Pons (tissue), 1 donor: ENCODE measurements at places on chromosomes 13 and 19.

DNA sequence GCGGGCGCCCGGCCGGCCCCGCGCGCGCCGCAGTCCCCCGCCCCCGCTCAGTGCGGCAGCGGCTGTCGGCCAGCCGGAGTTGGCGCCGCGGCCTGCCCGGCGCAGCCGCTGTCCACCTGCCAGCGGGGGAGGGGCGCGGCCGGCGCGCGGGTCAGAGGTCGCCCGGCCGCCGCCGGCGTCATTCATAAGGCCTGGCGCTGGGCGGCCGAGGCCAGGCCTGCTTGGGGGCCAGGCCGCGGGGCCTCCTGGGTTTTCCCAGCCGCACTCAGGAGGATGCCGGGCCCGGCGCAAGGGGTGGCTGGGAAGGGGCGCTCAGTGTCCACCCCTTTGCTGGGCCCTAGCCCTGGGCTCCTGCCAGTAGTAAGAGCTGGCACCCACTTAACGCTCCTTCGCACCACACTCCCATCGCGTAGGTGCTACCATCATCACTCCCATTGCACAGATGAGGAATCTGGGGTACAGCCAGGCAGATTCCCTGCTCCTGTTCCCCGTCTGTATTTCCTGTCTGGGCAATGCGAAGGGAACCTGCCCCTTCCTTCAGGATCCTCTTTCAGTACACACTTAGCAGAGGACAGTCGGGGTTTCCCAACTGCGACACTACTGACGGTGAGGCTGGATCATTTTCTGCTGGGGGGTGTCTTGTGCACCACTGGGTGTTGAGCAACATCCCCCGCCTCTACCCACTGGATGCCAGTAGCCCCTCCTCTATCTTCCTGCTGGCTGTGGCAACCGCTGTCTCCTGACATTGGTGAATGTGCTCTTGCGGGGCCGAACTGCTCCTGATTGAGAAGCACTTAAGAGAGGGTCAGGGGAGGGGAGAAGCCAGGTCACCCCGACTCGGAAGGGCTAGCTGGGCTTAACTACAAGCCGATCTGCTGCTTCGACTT, 846 bp upstream of the PRKACA start:
- DNase-seq, result peak; percentile 85

GRCh38 chr19:35350591-35350990, 2.9 kb downstream of the FFAR1 start:
- DNase-seq, result no peak

GRCh38 chr13:21117104-21117809, 55.9 kb upstream of the LATS2 start:
- no peak for DNase-seq

DNA sequence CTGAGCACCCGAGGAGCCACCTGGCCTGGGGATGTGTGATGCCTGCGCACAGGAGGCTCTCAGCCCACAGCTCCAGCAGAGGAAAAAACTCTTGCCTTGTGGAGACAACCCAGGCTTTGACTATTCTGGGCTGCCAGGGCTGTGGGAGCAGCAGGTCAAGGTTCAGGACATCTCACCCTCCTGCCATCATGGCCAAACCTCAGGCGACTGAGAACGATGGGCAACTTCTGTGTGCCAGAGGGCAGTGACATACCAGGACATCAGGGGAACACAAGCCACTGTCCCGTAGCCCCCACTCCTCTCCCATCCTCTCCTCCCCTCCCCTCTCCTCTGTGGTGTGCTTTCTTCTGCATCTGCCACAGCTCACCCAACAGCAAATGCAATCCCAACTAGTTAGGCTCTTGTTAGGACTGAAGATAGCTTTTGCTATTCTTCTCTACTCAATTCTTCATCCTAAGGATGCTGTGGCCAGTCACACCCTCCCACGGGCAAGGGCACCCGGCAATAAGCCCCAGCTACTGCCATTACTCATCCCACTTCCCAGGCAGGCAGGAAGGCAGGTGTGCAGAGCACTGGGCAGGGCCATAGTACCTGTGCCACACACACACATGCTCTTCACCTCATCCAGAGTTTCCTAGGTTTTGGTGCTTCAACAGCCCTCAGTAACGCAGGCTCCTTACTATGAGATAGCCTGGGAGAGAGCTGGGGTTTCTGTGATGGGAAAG, 16.8 kb downstream of the ELL start:
- no peak for DNase-seq

DNA sequence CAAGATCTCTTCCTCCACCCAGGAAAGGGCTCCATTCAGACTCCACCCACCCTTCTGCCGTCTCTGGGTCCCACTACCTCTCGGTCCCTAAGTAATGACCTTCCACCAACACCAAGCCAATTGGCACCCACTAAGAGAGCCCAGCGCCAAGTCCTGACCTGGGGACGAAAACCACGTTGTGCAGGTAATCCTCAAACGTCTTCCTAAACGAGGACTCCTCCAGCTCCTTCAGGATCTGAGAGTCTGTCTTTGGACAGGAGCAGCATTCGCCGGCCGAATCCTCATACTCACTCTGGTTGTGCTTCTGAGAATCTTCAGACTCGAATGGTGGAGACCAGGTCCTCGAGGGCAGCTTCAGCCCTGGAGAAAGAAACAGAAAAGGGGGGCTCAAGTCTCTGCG, 83.1 kb downstream of the ZNF557 start:
- no peak for DNase-seq
